ENCODE measurements at places on chromosomes 13 and 19. TPM values are rescaled to one million over a fixed set of nuclear protein-coding genes. Genes with fewer than 3 reads are reported as not detected.
A peak's percentile ranks its signal among the peaks of the same experiment; 100 is the strongest.

Gene SLC46A3
- 3.9 TPM for total RNA-seq

Gene PRDX2
- 321 TPM for total RNA-seq

Gene ZNF420
- 5.9 TPM for total RNA-seq

Gene TEX26
- total RNA-seq, result not detected

Gene R3HDM4
- total RNA-seq, result 31.2 TPM

GRCh38 chr13:57716295-57716694, 84.8 kb downstream of the PCDH17 start:
- no peaks in the 10 kb centered on the region for H3K36me3 ChIP-seq
- DNase-seq, result no peak
- H3K27ac ChIP-seq, result no peak overlapping the region
- H3K4me3 ChIP-seq, result no peak overlapping the region
- H3K4me1 ChIP-seq, result no peaks in the 10 kb centered on the region

GRCh38 chr13:55001881-55002280, 1973.3 kb downstream of the OLFM4 start:
- H3K36me3 ChIP-seq, result no peaks in the 10 kb centered on the region
- H3K27ac ChIP-seq, result no peak overlapping the region
- H3K4me3 ChIP-seq, result no peak overlapping the region
- no peaks in the 10 kb centered on the region for H3K27me3 ChIP-seq

DNA sequence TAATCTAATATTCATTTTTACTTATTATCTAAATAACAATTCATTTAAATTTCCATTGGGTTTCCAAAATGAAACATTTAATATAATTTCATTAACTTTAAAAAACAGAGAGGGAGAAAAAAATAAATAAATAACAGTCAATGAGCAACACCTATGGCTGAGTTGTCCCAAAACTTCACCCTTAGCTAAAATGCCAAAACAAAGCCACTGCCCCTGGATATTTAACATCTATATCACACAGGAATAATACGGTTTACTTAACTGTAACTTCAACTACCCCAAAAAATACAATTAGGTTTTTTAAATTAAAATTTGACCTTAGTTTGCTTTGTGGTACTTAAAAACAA, 541 bp downstream of the ELF1 start:
- no peaks in the 10 kb centered on the region for H3K36me3 ChIP-seq
- H3K4me3 ChIP-seq, result peak overlapping the region; percentile 18
- peaks cover 1% of the 10 kb centered on the region for H3K4me1 ChIP-seq
- H3K27ac ChIP-seq, result peak overlapping the region; percentile 75
- DNase-seq, result no peak

DNA sequence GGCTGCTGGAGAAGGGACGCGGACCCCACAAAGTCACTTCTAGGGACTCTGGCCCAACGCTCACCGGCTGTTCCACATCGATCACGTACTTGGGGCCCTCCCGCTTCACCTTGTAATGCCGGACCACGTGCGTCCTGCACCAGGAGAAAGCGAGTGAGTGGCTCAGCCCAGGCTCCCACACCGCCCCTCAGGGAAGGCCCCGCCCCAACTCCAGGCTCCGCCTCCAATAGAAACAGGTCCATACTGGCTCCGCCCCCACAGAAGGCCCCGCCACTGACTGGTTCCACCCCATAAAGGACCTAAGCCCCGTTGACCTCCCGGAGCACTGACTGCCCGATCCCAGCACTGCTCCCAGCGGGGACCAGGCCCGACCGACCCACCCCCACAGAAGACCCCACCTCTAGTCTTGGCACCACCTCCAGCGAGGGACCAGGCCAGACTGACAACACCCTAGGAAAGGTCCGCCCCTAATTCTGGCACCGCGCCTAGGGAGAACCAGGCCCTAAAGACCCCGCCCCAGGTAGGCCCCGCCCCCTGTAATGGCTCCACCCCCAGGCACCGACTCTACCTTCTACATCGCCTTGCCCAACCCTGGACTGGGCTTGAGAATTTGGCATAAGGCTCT, 11.3 kb downstream of the STAP2 start:
- peak overlapping the region; percentile 48 for H3K4me3 ChIP-seq
- H3K4me1 ChIP-seq, result peaks cover 6% of the 10 kb centered on the region
- no peak overlapping the region for H3K27ac ChIP-seq
- H3K36me3 ChIP-seq, result no peaks in the 10 kb centered on the region
- no peaks in the 10 kb centered on the region for H3K27me3 ChIP-seq

DNA sequence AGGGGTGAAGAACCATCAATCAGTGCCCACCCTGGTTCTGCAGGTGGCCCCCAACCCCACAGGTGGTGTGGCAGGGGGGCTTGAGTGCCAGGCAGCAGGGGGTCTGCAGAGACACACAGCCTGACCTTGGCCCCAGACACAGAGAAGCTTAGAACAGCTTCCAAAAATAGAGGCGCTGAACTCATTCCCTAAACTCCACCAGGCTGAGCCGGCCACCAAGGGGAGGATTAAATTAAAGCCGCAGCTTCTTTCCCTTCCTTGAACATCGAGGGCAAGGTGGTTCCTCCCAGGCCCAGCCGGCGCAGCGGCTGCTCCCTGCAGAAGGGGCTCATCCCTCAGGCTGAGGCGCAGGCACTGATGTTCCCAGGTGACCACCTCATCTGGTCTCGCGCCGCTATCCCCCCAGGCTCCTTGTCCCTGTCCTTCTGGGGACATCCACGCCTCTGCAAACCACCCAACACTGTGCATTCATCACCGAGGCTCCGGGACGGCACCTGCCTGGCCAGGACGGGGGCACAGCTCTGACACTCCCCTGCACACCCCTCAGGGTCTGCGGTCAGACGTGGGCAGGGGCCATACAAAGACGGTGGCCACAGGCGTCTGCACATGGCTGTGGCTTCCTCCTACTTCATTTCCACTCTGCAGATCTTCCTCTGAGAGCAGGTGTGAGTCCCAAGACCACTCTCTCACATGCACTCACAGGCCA, 30.9 kb downstream of the LAMP1 start:
- H3K27me3 ChIP-seq, result no peaks in the 10 kb centered on the region
- no peak for DNase-seq
- H3K4me1 ChIP-seq, result no peaks in the 10 kb centered on the region
- H3K27ac ChIP-seq, result no peak overlapping the region
- no peaks in the 10 kb centered on the region for H3K36me3 ChIP-seq
- H3K4me3 ChIP-seq, result no peak overlapping the region

DNA sequence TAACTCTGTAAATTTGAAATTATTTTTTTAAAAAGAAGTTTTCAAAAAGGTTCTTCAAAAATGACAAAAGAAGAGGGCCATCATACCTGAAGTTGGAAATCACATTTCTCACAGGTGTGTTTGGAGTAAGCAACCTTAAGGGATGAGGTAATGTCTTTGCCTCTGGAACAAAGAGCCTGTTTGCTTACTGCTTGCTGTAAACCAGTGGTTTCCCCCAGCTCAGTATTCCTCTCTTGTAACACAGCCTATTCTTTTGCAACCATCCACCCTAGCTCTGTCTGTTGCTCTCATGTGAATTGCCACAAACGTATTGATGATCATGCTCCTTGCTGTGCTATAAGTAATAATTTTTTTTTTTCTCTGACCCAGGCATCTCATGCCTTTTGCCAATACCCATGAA, 38.1 kb downstream of the UCHL3 start:
- no peak for DNase-seq
- H3K27ac ChIP-seq, result no peak overlapping the region
- no peaks in the 10 kb centered on the region for H3K4me1 ChIP-seq
- no peaks in the 10 kb centered on the region for H3K27me3 ChIP-seq

- no peak for DNase-seq
- H3K36me3 ChIP-seq, result no peaks in the 10 kb centered on the region
- H3K4me3 ChIP-seq, result no peak overlapping the region
- no peaks in the 10 kb centered on the region for H3K27me3 ChIP-seq
- no peaks in the 10 kb centered on the region for H3K4me1 ChIP-seq
Observed at GRCh38 chr13:29664591-29664990, 69.1 kb upstream of the SLC7A1 start.

All from ovary (tissue), 10 donors.